ENCODE measurements at places on chromosomes 2 and 18. TPM values are rescaled to one million over a fixed set of nuclear protein-coding genes. Genes with fewer than 3 reads are reported as not detected.
A peak's percentile ranks its signal among the peaks of the same experiment; 100 is the strongest.

GRCh38 chr2:230525682-230526081 lies 109.7 kb downstream of the SP100 start:
- DNase-seq, result no peak

Gene UGT1A6
- total RNA-seq, result not detected

- DNase-seq, result no peak
Measured at GRCh38 chr2:209431701-209432100, 7.9 kb downstream of the MAP2 start.

Gene MC2R
- total RNA-seq, result not detected

DNA sequence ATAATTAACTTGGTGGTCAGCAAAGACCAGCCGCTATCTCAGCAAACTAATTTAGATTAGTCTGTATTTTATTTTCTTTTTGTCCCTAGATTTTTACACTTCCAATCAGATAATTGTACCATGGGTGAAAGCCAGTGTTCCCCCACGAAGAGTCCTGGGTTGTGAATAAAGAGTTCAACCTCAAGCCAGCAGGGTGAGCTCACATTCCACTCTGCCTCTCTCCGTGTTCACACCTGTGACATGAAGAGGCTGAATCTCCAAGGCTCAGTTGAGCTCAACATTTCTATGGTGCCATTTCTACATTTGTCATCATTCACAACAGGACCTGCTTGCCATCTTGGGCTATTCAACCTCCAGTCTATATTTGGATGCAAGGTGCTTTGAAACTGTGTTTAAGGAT lies 771.5 kb downstream of the GALR1 start:
- peak; percentile 70 for DNase-seq

- no peak for DNase-seq
Measured at GRCh38 chr2:232336981-232337720, 41.4 kb upstream of the ALPP start.

- no peak for DNase-seq
Measured at GRCh38 chr2:63778391-63778790, 63.3 kb upstream of the UGP2 start.

Gene MALL
- total RNA-seq, result 5.1 TPM

DNA sequence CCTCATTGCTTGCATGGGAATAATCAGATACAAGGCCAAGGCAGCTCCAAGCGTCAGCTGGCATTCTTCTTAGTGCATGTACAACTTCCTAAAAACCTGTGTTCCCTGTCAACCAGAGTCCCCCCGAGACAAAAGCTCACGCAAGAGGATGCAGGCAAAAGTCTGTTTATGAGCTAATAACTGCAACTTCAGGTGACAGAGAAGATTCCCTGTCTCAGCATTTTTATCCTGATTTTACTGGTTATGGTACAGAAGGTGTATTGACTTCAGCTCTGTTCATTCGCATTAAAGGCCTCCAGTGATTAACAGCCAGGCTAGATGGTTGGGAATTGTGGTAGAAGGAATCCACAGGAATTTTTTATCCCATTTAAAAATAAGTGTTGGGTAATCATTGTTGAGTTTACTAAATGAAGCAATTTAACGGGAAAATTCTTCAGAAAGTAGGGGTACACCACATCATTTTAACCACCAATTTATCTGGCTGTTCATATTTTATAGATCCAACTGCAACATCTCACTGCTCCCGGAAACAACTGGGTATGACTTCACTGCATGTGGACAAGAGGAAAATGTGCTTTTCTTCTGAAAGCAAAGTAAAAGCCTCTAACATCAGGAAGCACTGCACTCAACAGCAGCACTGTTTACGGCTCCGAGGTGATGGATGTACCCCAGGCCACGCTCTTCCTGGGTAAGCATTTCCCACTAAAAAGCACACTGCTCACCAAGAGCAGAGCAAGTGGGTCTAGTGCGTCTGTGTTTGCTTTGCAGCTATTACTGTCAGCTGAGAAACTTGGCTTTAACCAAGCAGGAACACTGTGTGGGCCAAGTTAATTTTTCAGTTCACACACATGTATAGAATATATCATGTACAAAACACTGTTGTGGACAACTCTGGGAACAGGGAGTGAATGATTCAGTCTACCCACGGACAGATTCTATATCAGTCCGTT lies 31.9 kb downstream of the CCBE1 start:
- no peak for DNase-seq

DNA sequence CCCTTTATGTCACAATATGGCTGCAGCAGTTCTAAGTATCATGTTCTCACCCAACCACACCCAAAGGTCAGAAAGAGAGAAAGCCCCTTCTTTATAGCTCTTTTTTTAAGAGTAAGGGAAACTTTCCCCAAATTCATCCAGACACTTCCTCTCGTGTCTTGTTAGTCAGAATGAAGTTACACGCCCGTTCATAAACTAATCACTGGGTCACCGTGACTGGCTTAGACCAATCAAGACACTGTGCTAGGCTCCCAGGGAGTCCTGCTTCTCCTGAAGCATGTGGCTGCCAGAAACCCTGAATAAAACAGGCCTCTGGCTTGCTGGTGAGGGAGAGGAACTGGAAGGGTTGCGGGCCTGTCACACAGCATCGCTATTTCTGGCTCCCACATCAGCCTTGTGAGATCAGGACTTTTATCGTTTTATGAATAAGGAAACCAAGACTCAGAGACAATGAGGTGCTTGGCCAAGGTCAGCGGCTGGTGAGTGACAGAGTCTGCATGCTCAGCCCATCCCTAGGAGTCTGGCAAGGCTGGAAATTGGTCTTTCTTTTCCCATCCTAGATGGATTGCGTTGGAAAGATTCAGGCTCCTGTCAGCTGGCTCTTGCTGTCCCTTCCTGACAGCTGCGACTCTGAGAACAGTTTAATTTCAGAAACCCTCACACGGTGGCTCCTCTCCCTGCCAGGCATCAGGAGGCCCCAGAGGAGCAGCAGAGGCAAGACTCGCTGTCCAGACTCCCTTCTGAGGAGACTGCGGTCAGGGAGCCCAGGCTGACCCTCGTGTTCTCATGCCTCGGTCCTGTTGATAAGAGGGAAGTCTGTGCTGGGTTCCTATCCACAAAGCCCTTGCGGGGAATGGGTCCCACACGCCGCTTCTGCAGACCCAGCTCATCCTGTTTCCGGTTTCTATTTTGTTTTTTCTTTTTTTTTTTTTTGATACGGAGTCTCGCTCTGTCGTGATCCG lies 104.5 kb upstream of the TAF1B start:
- DNase-seq, result no peak

All from H7 (cell line).